HFF-Myc (cell line): ENCODE measurements at places on chromosomes 1 and 21.

DNA sequence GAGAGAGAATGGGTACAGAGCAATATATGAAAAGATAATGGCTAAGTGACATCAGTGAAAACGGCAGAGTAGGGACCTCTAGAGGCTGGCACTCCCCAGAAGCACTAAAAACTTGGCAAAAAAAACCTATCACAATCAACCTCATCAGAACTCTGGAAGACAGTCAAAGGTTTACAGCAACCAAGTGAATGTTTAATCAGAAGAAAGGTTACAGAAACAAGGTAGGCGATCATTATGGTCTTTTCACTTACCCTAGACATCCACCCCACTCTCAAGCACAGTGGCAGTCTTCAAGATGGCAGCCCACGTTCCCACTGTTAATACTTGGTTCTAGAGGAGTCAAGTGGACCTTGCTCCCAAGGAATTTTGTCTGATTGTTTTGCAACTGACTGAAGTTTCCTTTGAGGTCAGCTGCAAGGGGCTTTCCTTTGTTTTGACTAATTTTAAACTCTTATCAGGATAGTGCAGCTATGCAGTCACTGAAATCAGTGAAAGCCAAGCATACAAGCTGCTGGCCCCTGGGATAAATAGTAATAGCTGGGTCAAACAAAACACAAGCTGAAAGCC lies 7.2 kb downstream of the KIFAP3 start:
- DNase-seq = no peak

DNA sequence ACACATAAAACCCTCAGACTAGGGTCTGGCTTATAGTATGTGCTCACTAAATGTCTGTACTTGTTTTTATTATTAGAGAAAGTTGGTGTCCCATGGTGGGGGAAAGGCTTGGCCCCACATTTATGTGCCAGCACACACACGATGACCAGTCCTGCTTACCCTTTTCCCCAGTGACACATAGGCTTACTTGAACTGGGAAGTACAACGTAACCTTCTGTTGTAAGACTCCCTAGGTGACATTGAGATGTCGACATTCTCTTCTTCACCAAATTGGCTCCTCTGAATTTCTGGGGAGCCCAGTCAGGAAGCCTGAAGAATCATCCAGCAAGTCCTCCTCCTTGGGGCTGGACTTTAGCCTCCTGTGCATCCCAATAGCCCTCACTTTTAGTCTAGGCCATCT lies 1.7 kb upstream of the MECR start:
- DNase-seq = no peak

DNA sequence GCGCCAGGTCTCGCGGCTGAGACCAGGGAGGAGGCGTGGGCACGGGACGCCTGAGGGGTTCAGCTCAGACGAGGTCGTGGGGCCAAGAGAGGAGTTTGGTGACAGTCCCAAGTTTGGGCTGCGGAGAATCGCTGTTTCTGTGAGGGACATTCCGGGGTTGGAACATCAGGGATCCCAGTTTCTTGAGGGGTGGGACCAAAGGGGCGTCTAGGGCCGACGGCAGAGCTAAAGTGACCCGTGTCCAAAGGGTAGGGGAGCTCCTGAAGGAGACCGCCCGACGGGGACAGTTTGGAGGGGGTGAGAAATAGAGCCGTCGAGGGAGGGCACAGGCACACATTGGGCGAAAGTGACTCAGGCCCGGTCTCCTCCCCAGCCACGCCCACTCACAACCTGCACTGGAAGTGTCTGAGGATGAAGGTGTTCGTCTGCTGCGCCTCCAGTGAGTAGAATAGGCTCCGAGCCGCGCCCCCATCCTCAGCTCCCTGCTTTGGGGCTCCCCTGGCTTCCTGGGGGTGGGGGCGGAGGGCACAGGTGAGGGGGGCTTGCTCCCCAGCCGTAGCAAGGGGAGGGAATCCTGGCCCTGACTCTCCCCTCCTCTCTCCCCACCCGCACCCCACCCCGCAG lies 7.0 kb downstream of the EFNA3 start:
- no peak for DNase-seq

DNA sequence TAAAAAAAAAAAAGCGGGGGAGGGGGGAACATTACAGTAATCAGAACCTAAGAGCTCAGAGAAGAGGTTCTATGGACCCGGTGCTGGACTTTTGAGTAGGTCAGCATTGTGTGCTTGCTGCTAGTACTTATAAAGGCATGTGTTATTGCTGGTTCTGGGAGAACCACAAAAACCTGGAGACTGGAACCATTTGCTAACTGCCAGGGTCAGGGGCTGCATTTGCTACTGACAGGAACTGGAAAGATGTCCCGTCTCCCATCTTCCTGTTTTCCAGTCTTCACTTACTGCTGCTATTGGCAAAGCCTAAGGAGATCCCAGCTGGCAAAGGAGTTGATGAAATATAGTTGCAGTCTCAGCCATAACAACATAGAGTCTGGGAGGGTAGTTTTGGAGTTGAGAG lies 4.3 kb downstream of the RNF2 start:
- DNase-seq = no peak

DNA sequence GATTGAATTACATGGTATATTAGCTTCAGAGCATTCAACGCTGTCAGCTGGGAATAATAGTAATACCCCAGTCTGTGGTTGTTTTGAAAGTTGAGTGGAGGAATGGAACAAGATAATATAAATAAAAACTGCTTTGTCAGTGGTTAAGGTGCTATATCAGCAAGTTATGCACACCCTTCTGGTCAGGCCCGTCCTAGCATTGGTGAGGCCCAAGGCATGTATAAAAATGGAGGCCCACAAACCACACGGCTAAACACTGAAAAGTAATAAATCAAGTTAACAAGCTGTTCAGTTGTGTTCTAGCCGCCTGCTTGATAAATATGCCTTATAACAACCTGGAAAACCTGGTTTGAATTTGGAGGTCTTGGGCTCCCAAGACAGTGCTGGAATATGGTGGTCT lies 77.4 kb downstream of the PSMG1 start:
- no peak for DNase-seq

- no peak for DNase-seq
Measured at GRCh38 chr1:7551442-7551841, 219.7 kb upstream of the VAMP3 start.

DNA sequence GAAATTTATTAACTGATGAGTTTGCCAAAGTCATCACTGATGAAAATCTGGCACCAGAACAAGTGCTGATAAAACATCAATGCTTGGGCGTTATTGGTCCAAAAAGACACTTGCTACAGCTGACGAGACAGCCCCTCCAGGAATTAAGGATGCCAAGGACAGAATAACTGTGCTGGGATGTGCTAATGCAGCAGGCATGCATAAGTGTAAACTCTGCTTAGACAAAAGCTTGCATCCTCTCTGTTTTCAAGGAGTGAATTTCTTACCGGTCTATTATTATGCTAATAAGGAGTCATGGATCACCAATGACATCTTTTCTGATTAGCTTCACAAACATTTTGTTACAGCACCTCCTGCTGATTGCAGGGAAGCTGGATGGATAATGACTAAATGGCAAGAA lies 402.0 kb downstream of the LTN1 start:
- DNase-seq = no peak

- no peak for DNase-seq
Measured at GRCh38 chr1:15761366-15762128, 3.0 kb downstream of the FBLIM1 start.

GRCh38 chr1:47659146-47659545 lies 221.3 kb downstream of the FOXD2 start:
- DNase-seq = no peak

DNA sequence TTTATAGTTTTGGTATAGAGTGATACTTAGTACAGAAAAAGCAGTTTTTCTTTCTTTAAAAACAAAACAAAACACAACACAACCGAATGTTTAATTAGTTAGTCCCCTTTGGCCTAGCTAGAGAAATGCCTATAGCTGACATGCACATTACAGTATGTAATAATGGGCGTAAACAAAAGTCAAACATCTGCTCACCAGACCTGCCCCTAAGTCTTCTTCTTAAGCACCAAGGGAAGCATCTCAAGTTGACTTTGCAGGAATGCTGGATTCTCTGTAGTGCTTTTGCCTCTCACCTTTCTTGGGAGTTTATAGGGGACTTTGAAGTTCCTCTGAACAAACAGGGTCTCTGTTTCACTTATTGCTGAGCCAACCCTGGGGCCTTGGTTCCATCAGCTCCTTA lies 143.7 kb downstream of the TM2D1 start:
- peak; percentile 64 for DNase-seq

DNA sequence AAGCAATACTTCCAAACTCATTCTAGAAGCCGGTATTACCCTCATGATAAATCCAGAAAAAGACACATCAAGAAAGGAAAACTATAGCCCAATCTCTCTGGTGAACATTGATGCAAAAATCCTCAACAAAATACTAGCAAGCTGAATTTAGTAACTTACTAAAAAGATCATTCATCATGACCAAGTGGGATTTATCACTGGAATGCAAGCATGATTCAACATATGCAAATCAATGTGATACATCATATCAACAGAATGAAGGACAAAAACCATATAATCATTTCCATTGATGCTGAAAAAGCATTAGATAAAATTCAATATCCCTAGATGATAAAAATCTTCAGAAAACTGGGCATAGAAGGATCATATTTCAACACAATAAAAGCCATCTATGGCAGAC lies 402.9 kb downstream of the TGFB2 start:
- no peak for DNase-seq

DNA sequence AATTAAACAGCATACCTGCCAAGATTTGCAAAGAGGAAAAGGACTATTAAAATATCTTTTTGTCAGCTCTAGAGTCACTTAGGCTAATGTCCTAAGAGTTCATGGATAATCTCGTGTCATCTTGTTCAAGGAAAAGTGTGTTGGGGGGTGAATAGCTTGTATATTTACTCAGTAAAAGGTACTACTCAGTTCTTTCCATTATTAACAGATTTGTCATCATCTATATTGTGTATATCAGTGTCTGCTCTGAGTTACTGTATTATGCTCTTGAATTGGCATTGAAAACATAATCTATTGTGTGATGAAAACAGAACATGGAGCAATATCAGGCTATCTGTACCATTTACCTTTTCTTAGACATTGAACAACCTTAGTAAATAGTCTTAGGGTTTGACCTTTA lies 41.9 kb downstream of the SMG7 start:
- no peak for DNase-seq

GRCh38 chr1:30708361-30708728 lies 15.0 kb downstream of the MATN1 start:
- DNase-seq = no peak

- DNase-seq = no peak
Measured at GRCh38 chr1:89698624-89699023, 65.7 kb downstream of the LRRC8C start.

GRCh38 chr1:72075425-72075824 lies 206.9 kb downstream of the NEGR1 start:
- DNase-seq = no peak

GRCh38 chr1:2103266-2103900 lies 53.2 kb downstream of the PRKCZ start:
- no peak for DNase-seq

- DNase-seq = no peak
Measured at GRCh38 chr1:17462669-17463068, 23.2 kb upstream of the RCC2 start.

- no peak for DNase-seq
Measured at GRCh38 chr1:221031458-221032203, 152.4 kb downstream of the HLX start.

DNA sequence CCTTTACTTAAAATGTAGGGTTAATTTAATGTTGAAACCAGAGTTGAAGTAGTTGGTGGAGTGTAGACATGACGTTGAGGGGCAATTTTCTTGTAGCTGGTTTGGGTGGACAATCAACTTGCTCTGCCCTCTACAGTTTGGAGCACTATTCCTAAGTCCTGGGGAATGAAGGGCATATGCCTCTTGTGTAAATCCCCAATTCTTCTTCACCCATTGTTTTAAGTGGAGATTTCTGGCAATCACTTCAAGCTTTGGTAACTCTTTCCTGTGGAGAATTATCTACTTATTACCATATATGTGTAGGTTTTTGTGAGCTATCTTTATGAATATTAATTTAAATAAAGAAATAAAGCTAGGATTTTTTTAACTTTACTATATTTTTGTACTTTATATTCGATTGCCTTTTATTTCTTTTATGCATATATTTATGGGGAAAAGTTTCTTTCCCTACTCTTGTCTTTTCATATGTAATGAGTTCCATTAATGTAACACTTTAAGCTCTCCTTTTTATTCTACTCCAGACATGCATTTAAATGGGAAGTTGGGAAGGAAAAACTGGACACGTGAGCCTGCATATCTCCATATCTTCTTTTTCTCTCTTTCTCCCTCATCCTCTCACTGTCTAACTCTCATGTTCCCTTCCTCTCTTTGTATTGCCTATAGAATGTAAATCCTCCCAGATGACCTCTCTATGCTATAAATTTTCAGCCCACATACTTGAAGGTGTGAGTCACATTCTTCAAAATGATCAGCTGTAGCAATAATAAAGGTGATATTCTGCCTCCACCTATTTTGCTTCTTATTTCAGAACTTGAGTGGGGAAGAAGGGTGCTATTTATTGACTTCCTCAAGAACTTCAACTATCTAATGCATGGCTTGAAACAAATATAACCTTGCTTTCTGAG lies 276.7 kb downstream of the PTPRC start:
- no peak for DNase-seq

- no peak for DNase-seq
Measured at GRCh38 chr21:33265664-33266049, 510 bp upstream of the IL10RB start.

DNA sequence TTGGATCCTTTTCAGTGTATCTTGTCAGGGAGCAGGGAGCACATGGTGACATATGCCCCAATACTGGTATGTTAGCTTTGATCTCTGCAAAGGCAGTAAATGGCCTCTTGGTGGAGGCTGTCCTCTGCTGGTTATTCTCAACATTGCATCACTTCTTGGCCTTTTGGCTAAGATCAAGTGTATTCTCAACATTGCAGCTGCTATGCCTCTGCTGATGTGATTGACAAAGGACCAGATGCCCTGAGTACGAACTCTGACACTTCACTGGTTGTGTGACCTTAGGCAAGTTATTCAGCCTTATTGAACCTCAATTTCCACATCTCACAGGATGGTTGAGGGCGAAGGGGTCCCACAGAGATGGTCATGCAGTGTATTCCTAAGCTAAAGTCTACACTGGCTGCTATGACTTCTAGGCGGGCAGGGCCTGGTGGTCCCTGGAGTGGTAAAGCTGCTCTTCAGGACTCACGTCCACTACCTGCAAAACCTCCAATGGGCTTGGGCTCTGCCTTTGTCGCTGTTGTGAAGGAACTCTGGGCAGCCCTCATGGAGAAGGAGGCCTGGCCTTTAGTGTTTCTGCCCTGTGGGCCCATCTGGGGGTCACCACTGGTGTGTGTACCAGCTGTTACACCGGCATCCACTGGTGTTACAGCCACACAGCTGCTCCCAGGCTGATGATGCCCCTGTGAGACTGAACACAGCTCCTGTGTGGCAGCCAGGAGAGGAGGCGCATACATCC lies 64.8 kb downstream of the DNTTIP2 start:
- peak; percentile 81 for DNase-seq
